Smooth muscle cell of the umbilical artery (primary cell): ENCODE measurements at places on chromosomes 12 and 14. TPM values are rescaled to one million over a fixed set of nuclear protein-coding genes. Genes with fewer than 3 reads are reported as not detected.

The FBLN5 gene
- total RNA-seq, result 20.4 and 31.5 TPM in 2 replicates

The PROX2 gene
- not detected in 2 replicates for total RNA-seq

The SLC8A3 gene
- 0.65 and 0.89 TPM in 2 replicates for total RNA-seq

The UTP20 gene
- 13.7 and 27.7 TPM in 2 replicates for total RNA-seq

The ERBB3 gene
- under 0.01 and 0.23 TPM in 2 replicates for total RNA-seq

The PLEKHD1 gene
- total RNA-seq, result not detected in 2 replicates

The GOLGA5 gene
- total RNA-seq, result 65.3 and 72.7 TPM in 2 replicates
